ENCODE measurements at places on chromosomes 11 and 22.

DNA sequence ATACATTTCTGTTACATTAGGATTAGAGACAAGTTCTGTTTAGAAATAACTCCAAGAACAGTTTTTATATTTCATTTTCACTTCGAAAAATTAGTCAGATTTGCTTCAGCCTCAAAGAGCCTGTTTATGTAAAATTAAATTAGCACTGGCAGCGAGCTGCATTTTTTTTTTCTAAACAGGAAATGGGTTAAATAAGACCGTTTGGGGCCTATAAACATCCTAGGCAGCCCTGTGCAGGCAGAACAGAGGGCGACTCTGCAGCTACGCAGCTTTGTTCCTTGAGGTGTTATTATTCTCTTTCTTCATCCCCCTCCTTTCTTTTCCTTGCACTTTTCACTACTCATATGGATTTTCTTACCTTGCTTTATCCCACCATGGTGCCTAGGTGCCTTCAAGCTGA is 48.7 kb downstream of the CWC15 start:
- DNase-seq = no peak

DNA sequence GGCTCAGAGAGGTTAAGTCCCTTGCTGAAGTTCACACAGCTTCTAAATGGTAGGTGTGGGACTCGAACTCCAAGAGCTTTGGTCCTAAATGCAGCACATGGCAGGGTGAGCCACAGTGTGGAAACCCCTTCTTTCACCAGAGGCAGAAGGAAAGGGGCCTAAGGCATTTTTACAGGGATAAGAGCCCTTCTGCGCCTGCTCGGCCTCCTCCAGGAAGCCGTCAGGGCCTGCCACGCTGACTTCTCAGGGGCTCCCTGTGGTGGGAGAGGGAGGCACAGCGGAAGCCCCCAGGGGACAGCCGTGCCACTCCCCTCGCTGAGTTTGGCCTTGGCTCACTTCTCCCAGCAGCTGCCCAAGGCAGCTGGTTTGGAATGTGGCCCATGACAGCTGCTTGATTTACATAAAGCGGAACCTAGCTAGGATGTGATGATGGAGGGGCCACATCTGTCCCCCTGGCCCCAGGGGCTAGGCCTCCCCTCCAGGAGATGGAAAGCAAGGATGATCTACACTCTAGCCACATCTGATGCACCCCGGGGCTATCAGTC is 35.4 kb downstream of the CD82 start:
- DNase-seq = no peak

DNA sequence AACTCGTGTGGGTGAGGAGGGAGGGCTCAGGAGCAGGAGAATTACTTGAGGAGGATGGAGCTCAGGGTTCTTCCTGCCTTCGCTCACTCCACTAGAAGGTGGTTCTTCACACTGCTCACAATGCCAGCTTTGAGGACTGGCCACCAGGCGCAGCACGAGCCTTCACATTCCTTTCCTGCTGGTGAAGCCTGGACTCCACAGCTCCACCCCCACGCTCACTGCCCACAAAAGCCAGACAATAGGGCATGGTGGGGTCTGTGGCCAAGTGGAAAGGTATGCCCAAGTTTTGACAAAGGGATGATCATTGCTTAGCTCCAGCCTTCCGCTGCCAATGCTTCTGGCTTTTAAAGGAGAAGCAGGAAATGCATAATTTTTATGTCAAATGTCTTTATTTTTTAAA is 58.0 kb upstream of the FADD start:
- DNase-seq = no peak

DNA sequence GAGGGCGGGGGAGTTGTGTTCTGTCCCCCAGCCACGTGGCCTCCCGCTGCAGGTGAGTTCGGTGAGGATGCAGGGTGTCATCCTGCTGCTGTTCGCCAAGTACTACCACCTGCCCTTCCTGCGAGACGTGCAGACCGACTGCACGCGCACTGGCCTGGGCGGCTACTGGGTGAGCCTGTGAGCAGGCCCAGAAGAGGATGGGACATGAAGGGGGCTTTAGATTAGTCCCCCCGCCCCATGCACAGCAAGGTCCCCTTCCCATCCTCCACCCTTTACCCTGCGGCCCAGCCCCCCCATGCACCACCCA is 4.1 kb downstream of the INPP5J start:
- DNase-seq = no peak

- no peak for DNase-seq
Measured at GRCh38 chr22:19723983-19724827, 866 bp downstream of the GP1BB start.

Measured in HCEC 1CT (cell line).